ENCODE measurements at places on chromosomes 12 and 14. TPM values are rescaled to one million over a fixed set of nuclear protein-coding genes. Genes with fewer than 3 reads are reported as not detected.

SSTR1 gene
- total RNA-seq, result not detected

ASIC1 gene
- total RNA-seq, result 17.3 TPM

CELA1 gene
- total RNA-seq, result 0.29 TPM

CLEC2A gene
- not detected for total RNA-seq

VRTN gene
- total RNA-seq, result not detected

GRCh38 chr14:56378475-56378877, 201.1 kb upstream of the TMEM260 start:
- DNase-seq, result no peak

- no peak for DNase-seq
These were observed 19.5 kb upstream of the HAL start for GRCh38 chr12:96015672-96016071.

GRCh38 chr12:3453990-3454680, 36.9 kb upstream of the PRMT8 start:
- DNase-seq, result no peak

DNA sequence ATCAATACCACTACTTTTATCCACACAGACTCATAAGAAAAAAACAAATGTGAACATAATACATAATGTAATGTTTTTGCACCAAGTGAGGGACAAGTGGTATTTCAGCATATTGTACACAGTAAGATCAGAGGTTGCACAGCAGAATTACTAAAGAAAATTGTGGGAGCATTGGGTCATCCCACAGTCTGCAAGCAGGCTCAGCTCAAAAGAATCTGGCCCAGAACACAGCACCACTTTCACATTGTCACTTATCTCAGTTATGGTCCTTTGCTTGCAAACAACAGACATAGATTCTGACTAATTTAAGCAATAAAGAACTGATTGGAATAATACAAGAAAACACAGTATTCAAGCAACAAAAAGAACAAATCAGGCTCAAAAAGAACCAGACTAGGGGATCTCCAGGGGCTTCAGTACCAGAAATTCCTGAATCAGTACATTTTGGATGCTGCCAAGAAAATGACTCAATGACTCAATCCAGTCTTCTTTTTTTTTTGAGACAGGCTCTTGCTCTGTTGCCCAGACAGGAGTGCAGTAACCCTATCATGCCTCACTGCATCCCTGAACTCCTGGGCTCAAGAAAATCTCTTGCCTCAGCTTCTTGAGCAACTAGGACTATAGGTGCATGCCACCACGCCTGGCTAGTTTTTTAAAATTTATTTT, 42.9 kb upstream of the EEA1 start:
- no peak for DNase-seq

DNA sequence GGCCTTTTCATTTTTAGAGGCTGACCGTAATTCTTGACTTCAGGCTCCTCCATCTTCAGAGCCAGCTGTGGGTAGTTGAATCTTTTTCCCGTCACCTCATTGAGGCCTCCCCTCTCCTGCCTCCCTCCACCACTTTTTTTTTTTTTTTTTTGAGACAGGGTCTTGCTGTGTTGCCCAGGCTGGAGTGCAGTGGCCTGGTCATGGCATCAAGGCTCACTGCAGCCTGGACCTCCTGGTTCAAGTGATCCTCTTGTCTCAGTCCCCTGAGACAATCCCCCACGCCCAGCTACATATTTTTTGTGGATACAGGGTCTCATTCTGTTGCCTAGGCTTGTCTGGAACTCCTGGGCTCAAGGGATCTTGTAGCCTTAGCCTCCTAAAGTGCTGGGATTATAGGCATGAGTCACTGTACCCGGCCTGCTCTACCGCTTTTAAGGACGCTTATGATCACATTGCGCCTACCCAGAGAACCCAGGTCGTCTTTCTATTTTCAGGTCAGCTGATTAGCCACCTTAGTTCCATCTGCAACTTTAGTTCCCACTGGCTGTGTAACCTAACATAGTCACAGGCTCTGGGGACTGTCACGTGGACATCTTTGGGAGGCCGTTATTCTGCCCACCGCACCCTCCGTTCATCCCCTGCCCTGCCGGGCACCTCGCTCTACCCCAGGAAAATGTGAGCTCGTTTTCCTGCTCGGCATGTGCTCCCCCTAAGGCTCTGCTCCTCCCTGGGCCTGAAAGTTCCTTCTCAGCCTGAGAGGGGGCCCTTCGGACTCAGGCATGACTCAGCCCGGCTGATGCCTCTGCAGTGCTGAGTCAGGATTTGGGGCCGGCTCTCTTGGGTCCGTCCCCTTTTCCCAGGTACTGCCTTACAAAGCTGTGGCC, 13.4 kb downstream of the TNFAIP2 start:
- no peak for DNase-seq

DNA sequence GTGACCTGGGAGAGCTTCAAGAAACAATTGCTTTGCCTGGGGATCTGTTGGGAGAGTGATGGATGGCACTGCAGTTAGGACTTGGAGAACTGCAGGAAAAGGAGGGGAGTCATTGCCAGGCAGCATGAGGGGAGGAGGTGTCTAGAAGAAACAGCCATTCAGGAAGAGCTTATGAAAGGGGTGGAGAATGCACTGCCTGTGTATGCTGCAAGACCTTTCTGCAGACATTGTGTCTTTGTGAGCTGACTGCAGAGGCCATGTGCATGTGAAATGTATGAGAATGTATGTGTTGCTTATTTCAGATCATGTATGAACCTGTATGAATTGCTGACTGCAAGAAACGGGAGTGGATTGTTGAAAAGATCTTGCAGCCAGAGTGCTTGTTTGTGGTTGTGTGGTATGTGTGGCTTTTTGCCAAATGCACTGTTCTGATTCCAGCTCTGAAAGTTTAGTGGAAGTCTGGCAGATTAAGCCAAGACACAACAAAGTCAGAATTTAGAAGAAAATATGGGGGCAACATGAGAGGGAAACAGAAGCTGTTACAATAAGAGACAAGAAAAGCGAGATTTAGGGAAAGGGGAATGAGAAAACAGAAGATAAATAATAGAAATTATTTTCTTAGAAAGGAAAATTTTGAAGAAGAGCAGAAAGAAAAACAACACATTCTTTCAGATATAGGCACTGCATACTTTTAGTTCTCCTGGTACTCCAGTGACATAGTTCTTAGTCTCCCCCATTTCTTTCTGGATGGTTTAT, 9.8 kb upstream of the RIMKLB start:
- no peak for DNase-seq

DNA sequence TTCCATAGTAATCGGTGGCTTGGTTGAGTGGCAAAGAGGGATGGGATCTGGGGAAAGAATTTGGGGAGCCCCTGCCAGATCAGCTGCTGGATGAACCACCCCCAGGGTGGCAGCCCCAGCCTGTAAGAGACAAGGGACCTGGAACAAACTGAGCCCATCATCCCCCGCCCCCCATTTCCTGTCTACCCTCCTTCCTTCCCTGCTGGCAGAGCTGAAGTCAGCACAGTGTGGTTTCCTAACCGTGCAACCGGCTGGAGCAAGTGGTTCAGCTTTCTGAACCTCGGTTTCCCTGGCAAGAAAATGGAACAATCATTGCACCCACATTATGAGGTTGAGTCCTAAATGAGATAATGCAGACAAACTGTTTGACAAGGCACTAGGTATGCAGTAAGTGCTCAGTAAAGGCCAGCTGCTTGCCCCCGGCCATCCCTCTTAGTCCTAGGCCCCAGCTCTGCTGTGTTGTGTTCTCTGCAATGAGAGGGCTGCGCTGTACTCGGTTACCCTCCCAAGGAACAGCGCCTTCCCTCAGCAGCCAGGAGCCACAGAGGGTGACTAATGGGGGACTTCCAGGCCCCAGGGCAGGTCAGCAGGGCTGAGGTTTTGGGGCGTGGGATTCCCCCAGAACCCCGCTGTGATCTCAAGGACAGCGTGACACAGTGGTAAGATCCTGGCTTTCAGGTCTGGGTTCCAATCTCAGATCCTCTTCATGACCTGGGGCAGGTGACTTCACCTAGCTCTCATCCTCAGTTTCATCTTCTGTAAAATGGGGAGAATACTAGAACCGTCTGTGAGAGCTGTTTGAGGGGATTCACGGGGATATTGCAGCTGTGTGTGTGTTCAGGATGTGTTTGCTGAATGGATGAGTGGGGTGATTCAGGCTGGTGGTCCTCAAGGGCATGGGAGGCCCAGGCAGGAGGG, 16.5 kb downstream of the SELPLG start:
- peak; percentile 94 for DNase-seq

DNA sequence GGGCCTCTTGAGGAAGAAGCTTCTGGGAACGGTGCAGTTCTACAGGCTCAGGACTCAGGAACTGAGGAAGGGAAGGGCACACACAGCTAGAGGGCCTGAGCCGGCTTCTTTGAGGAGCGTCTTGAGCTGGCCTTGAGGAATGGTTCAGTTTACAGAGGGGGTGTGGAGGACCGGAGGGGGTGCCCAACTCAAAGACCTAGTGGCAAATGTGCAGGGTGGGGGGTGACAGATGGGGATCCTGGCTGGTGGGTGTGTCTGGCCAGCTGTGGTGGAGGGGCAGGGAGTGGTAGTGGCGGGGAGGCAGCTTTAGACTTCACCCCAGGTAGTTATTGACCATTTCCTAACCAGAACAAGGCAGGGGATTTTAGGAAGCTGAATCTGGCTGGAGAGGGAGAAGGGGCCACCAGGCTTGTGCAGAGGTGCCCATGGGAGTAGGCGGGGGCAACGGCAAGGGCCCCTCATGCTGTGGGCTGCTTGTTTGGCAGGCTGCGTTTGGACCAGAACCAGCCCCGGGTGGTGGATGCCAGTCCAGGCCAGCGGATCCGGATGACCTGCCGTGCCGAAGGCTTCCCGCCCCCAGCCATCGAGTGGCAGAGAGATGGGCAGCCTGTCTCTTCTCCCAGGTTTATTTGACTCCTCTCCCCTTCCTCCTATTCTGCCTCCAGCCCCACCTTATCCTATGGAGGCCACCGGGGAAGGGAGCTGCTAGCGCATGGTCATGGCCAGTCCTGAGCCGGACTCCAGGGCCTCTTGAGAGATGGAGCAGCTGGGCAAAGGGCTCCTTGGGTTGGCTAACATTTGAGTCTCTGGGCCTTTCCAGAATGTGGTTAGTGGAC, 27.8 kb downstream of the PAPLN start:
- no peak for DNase-seq

DNA sequence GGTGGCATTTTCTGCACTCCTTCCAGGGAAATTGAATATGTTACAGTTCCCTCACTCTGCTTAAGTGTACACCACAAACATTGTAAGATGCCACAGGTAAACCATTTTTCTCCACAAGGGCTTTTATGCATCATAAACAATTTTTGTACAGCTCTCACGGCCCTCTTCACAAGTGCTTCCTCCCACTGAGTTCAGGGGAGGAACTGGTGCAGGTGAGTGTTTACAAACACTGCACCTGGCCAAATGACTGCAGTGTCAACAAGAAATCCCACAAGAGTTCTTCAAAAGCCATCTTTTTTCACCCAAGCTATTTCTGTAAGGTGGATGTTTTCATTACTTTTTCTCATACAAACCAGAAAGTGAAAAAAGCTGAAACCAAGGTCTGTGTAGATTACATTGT, 973.2 kb downstream of the AACS start:
- DNase-seq, result no peak

DNA sequence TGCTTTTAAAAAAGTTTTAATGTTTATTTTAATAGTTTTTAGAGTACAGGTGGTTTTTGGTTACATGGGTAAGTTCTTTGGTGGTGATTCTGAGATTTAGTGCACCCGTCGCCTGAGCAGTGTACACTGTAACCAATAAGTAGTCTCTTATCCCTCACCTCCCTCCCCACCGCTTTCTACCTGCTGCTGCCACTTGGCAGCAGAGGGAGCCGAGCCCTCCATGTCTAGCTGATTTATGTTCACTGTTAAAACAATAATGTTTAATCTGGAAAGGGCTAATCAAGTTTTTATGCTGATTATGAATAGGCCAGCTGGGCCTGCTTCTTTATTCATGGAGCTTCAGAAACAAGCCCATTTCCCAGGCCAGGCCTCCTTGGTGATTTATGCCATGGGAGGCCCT, 73.1 kb downstream of the ADCK1 start:
- DNase-seq, result no peak

- no peak for DNase-seq
These were observed 1.5 kb downstream of the GRIN2B start for GRCh38 chr12:13979772-13980378.

GRCh38 chr14:23110579-23111365, 6.0 kb upstream of the CIROP start:
- no peak for DNase-seq

GRCh38 chr12:8145754-8146441, 10.9 kb upstream of the ZNF705A start:
- no peak for DNase-seq

- peak; percentile 70 for DNase-seq
These were observed 10.9 kb upstream of the LGMN start for GRCh38 chr14:92759300-92759678.

Measured in activated CD8-positive, alpha-beta T cell treated with anti-CD3 and anti-CD28 coated beads for 36 hours (primary cell).